ENCODE measurements at places on chromosomes 7 and 10.

DNA sequence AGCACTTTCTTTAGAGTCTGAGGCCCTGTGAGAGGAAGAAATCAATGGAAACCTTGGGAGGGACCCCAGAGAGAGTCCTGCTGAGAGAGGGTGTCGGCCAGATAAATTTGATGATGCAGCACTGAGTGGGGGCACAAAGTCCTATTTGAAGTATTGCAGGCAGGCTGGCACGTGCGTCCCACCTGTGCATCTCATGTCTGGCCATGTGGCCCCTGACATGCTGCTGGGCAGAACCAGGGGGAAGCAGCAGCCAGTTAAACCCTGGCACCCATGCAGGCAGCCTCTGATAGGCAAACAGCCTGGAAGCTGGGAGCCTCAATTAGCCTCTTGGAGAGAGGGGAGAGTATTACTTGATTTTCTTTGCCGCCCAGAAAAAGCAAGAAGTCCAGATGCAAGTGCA is 180.9 kb downstream of the PLXNA4 start:
- no peak for DNase-seq

GRCh38 chr10:116713846-116714245 is 28.5 kb downstream of the HSPA12A start:
- no peak for DNase-seq

DNA sequence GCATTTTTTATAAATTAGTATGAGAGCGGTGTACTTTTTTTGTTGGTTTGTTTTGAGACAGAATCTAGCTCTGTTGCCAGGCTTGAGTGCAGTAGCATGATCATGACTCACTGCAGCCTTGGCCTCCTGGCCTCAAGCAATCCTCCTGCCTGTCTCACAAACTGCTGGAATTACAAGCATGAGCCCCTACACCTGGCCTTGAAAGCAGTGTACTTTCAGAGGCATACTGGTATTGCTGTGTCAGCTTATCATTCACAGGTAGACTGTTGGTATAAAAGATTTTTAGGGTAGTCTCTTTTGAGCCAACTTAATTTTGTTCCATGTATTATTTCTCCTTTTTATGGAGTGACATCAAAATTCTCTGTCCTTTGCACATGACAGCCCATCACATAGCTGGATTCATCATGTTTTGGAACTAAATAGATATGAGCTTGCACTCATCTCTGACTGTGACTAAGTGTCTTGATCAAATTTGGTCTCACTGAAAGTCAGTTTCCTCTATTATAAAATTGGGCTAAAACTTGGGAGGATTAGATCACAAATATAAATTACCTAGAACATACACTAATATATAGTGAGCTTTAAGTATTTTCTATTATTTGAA is 12.4 kb downstream of the GNAT3 start:
- DNase-seq: no peak

DNA sequence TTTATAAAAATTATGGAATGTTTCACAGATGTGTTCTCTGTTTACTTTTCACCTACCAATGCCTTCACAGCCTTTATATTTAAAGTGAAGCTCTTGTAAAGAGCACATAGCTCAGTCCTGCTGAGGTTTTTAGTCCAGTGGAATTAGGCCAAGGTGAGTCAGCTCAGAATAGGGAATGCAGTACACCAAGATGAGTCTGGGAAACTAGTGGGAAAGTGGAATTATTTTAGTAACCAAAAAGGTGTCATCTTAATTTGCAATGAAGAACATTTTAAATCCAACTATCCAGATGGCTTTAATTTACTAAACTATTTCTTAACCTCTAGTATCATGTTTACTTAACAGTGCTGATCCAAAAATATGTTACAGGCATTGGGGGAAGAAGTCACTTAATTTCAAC is 236.3 kb upstream of the CTBP2 start:
- no peak for DNase-seq

DNA sequence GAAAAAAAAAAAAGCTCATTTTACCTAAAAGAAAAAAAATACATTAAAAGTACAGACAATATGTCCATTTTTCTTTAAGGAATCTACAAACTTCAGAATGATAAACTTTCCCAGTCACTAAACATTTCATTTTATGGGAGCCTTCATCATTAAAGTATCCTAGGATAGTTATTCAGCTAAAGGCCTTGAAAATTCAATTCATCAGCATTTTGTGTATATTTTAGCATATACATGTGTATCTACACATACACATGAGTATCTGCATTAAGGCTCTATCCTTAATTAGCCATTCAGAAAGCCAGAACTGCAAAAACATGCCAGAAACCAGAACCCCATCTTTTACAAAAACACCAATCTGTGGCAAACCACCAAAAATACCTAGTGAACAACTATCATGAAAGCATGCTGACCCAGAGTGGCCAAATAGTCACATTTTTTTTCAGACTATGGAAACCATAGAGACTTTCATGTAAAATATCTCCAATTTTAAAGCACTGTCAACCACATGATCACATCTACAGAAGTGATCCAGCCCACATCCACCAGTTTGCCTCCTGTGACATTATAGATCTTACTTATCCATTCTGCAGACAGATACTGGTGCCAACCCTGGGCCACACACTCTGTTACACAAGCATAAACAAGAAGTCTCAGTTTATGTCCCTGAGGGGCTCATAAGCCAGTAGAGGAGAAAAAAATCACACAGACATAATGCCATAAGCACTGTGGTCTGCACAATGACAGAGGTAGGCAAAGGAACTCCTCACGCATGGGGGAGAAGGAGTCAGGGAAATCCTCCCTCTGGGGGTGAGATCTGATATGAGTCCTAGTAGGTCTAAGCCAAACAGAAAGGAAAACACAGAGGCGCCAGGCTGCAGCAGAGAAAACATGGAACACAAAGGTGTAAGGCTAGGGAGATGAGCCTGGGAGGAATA is 79.2 kb downstream of the SRPK2 start:
- no peak for DNase-seq

GRCh38 chr10:77932016-77932715 is 5.6 kb upstream of the DLG5 start:
- no peak for DNase-seq

GRCh38 chr7:155591055-155591775 is 44.9 kb upstream of the CNPY1 start:
- DNase-seq: no peak

DNA sequence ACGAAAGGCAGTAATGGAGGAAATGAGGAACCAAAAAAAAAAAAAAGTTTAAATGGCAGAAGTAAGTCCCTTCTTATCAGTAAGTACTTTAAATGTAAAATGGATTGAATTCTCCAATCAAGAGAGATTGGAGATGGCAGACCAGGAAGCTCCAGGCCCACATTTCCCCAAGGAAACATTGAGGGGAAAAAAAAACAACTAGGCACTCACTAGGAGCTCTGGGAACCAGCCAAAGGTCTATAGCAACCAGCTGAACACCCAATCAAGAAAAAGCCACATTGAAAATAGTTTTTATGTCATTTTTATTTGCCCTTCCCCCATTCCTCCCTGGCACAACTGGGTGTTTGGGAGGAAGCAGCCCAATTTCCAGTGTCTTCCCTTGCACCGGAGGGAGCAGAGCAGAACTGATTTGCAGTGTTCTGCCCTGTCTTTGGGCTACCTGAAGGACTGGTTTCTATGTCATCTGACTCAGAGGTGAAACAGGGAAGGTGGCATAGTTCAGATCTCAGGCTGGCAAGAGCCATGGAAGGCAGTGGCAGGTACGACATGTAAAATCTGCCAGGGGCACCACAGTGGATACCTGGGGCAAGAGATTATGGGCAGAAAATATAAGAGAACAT is 121.9 kb downstream of the SMURF1 start:
- DNase-seq: no peak

DNA sequence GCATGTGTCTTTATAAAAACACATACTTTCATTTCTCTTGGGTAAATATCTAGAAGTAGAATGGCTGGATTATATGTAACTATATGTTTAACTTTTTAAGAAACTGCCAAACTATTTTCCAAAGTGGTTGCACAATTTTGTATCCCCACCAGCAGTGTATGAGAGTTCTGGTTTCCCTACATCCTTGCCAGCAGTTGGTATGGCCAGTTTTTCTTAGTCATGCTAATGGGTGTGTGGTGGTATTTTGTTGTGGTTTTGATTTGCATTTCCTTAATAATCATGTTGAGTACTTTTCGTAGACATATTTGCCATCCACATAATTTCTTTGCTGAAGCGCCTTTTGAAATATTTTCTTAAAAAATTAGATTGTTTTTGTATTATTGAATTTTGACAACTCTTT is 60.3 kb downstream of the NEUROG3 start:
- no peak for DNase-seq

DNA sequence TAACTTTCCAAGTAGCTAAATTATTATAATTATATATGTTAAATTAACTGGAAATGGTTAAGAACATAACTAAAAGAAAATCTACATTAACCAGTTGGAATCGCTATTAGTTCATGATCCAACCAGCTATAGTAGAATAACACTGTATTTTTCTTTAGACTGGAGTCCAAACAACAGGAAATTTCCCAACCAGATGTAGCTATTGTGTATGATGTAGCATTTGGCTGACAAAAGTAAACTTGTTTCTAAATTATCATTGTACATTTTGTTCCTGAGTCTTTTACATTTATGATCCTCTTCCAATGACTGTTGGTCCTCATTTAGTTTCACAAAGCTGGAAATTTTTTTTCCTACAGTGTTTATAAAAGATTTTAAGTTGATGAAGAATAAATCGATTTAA is 62.1 kb downstream of the PAPSS2 start:
- DNase-seq: no peak

- DNase-seq: no peak
Observed at GRCh38 chr10:130336617-130337304, 200.6 kb downstream of the GLRX3 start.

- DNase-seq: no peak
Observed at GRCh38 chr10:4004144-4004543, 219.1 kb upstream of the KLF6 start.

GRCh38 chr7:138550337-138550736 is 90.3 kb downstream of the TRIM24 start:
- DNase-seq: no peak

GRCh38 chr10:72375173-72375572 is 20.5 kb upstream of the DNAJB12 start:
- no peak for DNase-seq

GRCh38 chr7:18860221-18860620 is 257.2 kb downstream of the TWIST1 start:
- no peak for DNase-seq

DNA sequence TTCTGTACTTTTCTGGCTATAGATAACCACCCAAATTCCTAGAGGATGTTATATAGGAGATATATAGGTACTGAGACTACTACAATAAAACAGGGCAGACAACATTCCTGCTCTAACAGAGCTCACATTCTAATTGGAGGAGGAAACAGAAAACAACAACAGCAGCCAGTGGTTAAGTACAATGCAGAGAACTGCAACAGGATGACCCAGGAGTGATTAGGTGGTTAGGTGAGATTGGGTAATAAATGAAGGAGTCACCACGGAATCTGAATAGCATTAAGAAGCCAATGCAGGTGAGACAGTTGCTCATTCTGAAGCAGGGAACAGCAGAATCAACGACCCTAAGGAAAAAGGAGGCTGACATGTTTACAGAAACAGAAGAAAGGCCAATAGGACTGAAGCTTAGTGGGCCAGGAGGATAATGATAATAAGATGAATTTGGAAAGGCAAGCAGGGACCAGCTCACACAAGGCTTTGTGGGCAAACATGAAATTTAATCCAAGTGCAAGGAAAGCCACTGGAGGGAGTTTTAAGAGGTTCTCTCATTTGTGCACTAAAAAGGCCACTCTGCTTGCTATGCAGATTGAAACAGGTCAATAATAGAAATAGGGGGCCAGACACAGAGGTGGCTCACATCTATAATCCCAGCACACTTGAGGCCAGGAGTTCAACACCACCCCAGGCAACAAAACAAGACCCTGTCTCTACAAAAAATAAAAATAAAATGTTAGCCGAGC is 16.9 kb upstream of the REEP3 start:
- DNase-seq: no peak

- DNase-seq: no peak
Observed at GRCh38 chr7:84663224-84663623, 468.6 kb upstream of the SEMA3A start.

DNA sequence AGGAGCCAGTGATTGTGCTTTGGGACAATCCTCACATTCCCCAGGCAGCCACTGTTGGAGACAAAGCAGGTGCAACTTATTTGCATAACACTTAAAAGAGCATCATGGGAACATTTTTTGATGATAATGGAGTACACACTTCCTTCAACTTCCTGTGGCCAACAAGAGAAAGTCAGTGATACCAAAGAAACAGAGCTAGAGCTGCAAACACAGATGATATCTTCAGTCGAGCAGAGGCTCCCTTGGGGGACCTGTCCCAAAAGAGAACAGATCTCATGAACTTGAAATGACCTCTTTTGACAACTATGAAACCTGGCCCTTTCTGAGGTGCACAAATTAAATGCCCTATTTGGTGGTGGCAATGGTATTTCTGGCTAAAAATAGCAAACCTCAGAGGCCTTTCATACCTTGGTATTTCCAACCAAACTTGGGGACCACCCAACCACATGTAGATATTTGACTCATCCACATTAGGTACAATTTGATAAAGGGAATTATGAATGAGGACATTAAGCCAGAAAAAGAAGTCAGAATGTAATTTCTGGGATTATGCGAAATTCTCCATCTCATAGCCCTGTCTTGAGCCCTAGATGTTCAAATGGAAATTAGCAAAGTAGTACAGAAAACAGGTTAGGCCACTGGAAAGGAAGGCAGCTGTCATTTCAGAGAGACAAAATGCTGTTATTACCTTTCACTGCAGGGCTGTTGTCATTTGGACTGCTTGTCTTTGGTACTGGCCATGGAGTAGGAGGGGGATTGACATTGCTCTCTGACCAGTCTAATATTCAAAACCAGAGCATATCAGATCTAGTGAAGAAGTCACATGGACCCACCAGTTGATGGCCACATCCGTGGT is 146.2 kb downstream of the ICA1 start:
- no peak for DNase-seq

DNA sequence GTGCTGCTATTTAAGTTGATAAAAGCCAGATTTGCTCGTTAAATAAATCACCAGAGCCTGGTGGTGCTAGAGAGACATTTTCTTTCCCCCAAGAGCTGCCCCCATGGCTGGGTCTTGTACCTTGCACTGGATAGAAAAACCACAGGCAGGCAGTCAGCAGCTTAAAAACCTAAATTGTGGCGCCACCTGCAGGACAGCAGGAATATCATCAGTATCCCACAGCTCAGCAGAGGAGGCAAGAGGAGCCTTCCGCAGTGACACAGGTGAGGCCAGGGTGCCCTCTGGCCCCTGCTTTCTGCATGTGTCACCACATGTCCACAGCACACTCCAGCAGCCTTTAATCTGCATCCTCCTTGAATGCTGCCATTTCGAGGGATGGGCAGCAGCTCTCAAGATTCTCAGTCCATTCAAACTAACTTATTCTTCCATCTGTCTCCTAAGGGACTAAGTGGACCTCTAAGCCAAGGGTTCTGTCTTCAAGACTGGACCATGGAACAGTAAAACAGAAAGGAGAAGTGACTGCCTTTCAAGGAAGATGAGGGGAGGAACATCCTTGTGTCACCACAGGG is 4.5 kb upstream of the PLXNA4 start:
- peak; percentile 31 for DNase-seq

DNA sequence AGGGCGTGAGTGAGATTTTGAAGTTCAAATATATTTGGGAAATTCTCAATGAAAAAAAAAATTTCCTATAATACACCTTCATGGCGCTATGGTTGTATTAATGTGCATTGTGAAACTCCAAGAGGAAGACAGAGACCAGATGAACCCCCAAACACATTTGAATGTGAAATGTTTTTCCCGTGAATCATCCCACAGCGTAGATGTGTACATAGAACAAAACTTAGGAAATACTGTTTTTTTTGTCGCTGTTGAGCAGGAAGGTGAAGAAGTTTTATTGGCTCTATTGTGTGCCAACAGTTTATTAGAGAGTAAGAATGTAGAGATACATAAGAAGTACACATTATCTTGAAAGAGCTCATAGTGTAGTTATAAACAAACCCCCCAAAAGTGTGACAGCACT is 134.0 kb downstream of the KCND2 start:
- no peak for DNase-seq

All from stimulated activated CD4-positive, alpha-beta T cell treated with anti-CD3 and anti-CD28 coated beads, Interleukin-15, amount 100 ng/mL, for 48 hours (primary cell).